Heart left ventricle (tissue), 16 donors: ENCODE measurements at places on chromosomes 16 and 17. TPM values are rescaled to one million over a fixed set of nuclear protein-coding genes. Genes with fewer than 3 reads are reported as not detected.

DNA sequence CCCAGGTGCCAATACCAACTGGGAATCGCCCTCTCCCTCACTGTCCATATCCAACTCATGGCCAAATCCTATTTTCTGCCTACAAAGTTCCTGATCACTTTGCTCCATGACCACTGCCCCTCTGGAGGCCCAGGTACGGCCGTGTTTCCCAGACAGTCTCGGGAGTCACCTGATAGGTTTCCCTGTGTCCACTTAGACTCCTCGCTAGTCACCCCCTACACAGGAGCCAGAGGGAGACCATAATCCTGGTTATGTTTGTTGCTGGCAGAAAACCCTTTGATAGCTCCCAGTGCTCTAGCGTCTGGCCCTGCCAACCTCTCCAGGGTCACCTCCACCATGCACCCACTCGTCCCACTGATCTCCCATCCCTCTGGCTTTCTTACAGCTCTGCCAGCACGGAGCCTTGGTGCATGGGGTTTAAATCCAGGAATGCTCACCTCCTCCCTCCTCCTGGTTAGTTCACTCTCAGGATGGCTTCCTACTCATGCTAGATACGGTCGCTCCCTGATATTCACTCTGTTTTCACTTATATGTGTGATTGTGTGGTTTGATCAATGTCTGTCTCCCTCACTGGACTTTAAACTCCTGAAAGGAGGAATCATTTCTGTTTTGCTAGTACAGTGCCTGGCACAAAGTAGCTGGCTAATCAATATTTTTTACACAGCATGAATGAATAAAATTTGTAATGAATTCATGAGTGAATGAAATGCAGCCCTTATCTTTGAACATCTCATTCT, 7.5 kb upstream of the CALB2 start:
- no peaks in the 10 kb centered on the region for H3K4me1 ChIP-seq
- H3K27ac ChIP-seq, result no peak overlapping the region
- DNase-seq, result no peak
- no peaks in the 10 kb centered on the region for H3K27me3 ChIP-seq
- H3K36me3 ChIP-seq, result no peaks in the 10 kb centered on the region

GRCh38 chr16:65283181-65283651, 161.4 kb upstream of the CDH11 start:
- no peak for DNase-seq
- H3K27ac ChIP-seq, result no peak overlapping the region
- peaks cover 10% of the 10 kb centered on the region for H3K4me1 ChIP-seq
- H3K36me3 ChIP-seq, result no peaks in the 10 kb centered on the region

The BIRC5 gene
- polyA plus RNA-seq, result 0.28 TPM

DNA sequence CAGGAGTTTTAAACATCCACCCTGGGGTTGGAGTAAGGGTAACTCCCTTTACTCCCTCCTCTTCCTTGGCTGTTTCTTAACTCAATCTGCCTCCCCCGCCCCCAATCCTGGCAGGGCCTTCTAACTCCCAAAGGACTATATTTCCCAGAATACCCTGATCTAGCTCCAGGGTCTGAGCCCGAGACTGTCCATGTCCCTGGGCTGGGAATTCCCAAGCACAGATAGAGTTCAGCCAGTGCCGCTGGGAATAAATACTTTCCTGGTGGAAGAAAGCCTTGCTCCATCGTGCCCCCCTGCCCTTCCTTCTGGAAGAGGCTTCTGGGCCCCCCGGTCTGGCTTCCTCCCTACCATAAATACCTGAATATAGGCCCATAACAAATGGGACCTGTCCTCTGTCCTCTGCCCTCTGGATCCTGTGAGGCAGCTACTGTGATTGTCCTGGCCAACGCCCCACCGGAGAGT, 10.2 kb downstream of the BAHCC1 start:
- peak overlapping the region; percentile 41 for H3K4me3 ChIP-seq
- H3K27me3 ChIP-seq, result no peaks in the 10 kb centered on the region
- H3K27ac ChIP-seq, result peak overlapping the region; percentile 95
- no peak for DNase-seq
- H3K4me1 ChIP-seq, result peaks cover 39% of the 10 kb centered on the region
